ENCODE measurements at places on chromosomes 5 and 9.

DNA sequence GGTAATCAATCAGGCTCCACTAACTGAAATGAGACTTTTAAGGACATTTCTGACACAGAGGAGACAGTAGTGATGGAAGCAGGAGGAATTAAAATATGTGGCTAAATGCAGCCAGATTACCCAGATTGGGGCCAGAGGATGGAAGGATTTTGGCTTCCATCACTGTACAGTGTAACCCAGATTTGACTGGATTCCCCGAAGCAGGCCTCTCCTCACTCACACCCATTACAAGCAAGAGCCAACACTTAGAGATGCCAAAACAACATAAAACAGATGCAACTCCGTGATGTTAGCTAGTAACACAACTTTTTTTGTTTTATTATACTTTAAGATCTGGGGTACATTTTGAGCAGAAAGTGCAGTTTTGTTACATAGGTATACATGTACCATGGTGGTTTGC lies 17.6 kb downstream of the TEK start:
- DNase-seq = no peak

DNA sequence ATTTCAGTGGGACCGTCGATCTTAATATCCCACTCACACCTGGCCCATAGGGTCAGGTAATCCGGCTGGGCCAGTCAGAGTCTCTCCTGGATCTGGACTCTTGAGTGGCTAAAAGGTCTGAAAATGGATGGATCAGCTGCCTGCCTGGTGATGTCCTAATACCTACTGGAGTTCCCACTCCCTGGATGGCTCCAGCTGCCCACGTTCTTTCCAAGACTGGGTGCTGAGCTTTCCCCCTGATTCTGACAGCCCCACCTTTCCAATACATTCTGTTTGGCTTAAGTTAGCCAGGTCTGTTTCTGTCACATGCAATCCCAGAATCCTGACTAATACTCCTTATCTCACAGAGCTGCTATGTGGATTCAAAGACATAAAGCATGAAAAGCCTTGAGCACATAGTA lies 10.2 kb downstream of the SH3PXD2B start:
- no peak for DNase-seq

- DNase-seq = no peak
These were observed 150.9 kb downstream of the OSTF1 start for GRCh38 chr9:75239176-75239575.

GRCh38 chr9:77601476-77602099 lies 46.5 kb downstream of the GNA14 start:
- DNase-seq = no peak

GRCh38 chr5:146238973-146239372 lies 35.6 kb downstream of the RBM27 start:
- no peak for DNase-seq

DNA sequence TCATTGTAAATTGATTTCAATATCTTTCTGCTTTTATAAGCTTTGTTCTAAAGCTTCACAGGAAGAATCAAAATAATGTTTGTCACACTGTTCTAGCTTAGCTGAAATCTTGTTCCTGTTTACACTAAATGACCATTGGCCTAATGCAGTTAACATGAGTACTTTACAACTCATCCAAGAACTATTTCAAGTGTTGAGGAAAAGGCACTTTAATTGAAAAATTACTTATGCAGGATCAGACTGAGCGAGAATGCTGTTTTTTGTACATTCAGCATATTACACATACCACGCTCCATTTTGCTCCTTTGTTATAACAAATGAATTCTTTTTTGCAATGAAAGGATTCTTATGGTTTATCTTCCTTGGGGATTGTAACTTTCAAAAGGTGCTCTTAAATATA lies 22.4 kb upstream of the SMIM15 start:
- DNase-seq = no peak

DNA sequence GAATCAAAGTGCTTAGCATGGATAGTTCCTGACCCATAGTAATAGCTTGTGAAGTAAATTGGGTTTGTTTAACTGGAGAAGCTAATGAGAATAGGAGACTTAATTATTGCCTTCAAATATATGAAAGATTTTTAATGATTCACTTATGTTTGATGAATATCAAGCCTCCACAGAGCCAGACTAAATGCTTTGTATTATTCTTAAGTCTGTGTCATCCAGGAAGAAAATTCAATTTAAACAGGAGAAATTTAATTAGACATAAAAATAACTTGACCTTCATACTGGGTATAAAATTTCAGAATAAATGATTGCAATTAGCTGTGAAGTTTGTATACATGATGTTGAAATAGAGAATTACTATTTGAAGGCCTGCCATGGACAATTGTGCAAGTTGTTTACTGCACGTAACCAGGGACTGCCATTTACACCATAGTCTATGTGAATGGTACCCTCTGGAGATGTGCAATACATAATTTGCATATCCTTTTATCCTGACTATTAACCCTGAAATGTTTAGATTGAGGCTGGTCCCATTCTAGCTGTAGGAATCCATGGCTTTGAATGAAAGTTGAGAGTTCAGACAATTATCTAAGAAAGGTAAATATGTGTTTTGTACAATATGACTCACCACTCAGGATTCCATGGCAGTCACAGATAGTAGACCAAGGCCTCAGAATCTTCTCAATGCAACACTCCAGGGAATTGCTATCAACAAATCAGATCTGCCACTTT lies 133.5 kb upstream of the IL12B start:
- no peak for DNase-seq

DNA sequence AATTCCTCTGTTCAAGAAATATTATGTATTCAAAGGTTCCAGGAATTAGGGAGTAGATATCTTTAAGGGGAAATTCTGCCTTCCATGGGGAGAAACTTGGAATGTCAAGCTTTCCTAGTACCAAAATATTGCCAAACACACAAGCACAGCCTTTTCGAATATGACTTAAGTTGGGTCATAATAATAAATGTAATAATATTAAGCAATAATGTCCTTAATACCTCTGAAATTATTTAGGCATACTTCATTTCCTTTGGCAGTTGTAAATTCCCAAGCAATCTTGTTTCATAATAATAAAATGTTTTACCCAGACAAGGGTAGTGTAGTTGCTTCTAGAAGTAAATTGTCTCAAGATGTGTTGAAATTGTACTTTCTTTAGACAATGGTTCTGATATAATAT lies 630.3 kb upstream of the CDH18 start:
- no peak for DNase-seq

- peak; percentile 16 for DNase-seq
These were observed 93.9 kb upstream of the LMX1B start for GRCh38 chr9:126519660-126520420.

DNA sequence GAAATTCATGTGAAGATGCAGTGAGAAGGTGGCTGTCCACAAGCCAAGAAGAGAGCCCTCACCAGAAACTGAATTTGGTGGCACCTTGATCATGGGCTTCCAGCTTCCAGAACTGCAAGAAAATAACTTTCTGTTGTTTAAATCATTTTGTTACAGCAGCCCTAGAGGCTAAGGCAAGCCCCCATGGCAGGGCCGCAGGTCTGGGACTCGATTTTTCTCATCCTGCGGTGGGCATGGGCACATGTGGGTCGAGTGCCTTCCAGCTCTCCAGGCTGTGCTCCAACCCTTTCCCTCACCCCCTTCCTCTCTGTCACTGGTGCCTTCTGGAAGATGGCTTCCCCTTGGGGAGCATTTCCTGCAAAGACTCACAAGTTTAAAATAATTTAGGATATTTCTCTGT lies 40.7 kb downstream of the AHRR start:
- no peak for DNase-seq

- no peak for DNase-seq
These were observed 10.0 kb upstream of the SEPTIN8 start for GRCh38 chr5:132787076-132787475.

DNA sequence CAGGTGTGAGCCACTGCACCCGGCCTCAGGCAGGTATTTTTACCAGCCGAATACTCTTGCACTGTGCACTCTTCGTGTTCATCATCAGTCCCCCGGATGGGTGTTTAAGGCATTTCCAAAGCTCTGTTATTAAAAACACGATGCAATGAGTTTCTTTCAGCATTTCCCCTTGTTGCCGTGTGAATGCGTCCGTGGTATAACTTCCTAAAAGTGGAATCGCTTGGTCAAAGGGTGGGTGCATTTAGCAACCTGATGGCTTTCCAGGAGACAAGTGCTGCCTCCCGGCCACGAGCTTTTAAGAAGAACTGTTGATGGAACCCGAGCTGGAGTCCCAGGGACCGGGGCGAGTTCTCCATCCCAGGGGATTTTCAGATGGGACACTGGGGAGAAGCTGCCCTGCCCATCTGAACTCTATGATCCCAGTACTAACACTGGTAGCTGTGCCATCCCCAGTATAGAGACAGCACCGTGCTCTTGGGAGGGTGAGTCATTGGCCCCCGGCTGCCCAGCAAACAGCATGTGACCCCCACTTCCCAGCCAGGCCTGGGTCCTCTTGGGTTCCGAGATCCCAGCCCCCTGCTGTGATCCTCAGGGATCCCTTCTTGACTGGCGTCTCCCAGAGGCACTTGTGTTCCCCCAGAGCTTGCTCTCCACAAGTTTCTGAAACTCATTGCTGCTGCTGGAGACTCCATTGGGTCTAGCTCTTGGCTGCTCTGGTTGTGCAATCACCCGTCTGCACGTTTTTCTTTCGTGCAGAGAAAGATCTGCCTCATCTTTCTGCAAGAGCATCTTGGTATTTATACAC lies 169.5 kb upstream of the IER5L start:
- DNase-seq = no peak

DNA sequence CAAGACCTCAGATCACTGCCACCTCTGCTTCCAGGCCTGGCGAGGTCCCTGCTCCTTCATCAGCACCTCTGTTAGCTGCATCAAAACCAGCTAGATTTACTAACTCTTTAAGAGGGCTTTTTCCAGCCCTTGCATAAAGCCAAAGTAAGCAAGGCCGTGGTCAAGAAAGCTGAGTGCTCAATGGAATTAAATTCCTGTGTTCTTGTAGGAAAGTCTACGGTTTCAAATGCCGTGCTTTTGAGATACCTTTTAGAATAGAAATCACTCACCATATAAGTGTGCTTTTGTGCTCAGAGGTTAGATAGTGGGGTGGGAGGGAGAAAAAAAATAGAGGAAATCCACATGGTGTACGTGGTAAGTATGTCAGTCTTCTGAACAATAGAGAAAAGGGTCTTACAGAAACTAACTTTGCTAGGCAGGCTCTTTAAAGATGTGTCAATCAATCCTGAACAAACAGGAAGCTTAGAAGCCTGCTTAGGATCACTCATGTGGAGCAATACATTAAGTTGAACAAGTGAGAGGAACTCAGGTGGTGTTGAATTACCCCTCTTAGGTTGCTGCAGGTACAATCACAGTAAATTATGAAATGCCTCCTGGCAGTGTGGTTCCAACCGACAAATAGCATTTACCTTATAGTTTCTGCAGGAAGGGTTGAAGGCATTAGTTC lies 79.7 kb downstream of the SEMA6A start:
- no peak for DNase-seq

- no peak for DNase-seq
These were observed 18.8 kb downstream of the IL4 start for GRCh38 chr5:132692632-132692967.

DNA sequence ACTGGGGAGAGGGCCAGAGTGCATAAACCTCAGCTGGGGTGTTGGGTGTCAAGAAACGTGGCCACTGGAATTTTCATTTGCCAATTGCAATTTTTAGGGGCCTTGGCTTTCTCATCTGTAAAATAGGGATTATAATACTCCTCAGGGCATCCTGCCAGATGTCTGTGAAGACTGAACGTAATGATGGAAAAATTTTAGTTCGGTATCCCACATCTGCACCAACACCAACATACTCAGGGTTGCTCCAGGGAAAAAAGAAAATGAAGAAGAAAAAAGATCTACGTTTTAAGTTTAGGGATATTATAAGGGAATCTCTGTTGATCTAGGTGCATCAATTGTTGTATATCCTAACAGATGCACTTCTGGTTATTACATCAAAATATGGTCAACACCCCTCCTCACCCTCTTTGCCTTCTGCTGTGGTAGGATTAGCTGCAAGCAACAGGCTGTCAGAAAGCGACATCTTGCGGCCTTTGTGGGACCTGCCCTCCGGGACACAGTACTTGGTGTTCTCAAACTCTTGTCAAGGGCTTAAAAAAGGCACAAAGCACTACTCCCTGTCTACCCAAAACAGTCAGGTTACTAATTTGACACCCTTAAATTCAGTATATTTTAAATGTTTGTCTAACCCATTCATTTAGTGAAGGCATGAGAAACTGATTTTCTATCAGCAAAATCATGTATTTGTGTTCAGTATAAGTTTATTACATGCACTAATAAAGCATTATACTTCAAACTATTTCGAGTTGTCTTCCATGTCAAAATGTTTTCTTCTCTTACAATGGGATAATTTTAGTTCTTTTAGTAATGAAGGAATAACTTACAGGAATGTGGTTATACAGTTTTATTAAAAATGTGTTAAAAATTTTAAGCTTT lies 8.3 kb upstream of the TBC1D2 start:
- DNase-seq = peak; percentile 64

Measured in T-helper 2 cell treated with Interferon-gamma antibody and Interleukin-4, amounts not matched to agents 5 μg/mL and 100 μg/mL, for 36 hours (primary cell).